ENCODE measurements at places on chromosomes 3 and 15.

DNA sequence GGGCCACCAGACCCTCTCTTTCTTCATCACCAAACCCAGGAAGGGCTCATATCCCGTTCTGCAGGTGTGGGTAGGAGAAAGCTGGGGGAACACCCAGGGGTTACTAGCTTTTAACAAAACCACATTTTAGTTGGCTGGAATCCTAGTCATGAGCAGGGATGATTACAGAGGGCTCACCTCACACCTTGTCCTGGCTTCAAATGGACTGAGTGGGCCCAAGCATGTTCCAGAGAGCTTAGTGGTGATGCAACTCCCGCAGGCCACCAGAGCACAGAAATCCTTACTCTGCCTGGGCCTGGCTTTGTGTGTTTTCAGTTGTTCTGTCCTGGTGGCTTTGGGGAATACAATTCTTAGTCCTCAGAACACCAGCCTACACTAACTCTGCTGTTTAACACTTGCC, 56.8 kb upstream of the RYK start:
- no peak for DNase-seq

DNA sequence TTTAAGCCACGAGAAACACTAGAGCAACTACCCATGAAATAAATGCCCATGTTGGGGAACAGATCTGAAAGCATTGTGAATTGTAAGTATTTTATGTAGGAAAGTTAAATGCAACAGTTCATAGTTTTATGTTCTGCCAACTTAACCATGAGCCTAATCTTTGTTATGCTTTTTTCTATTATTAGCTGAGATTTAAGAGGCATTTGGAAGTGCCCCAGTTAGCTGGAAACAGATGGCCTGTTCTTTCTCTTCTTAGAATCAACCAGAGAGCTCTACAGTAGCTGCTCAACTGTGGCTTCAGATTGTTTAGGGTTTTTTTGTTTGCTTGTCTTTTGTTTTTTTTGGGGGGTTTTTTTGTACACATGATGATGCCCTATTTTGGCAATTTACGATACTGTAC, 284.4 kb downstream of the KCNH8 start:
- DNase-seq: no peak

DNA sequence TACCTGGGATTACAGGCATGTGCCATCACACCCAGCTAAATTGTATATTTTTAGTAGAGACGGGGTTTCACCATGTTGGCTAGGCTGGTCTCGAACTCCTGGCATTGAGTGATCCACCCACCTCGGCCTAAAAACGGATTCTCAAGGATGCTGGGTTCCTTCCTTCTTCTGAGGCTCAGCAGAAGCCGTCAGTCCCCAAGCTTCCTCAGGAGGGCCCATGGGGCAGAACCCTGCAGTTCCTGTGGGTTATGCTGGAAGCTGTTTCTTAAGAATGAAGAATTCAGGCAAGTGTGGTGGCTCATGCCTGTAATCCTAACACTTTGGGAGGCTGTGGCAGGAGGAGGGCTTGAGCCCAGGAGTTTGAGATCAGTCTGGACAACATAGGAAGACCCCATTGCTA, 29.0 kb upstream of the ZNF710 start:
- DNase-seq: peak; percentile 3

DNA sequence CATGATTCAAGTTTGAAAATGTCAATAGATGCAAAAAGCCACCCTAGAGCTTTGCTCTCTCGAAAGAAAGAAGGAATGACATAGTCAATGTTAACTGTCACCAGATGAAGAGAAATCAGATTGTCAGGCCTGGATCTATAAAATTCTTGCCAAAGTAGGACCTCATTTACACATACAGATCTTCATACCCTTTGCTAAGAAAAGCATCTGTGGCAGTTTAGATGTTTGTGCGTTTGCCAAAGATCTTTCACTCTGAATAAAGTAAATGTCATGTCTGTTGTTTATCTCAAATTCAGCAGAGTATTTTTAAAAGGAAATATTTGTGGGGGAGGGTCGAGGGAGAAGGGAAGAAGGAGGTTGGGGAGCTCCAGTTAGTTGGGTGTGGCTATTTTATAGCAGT, 119.4 kb downstream of the FEZF2 start:
- DNase-seq: no peak

DNA sequence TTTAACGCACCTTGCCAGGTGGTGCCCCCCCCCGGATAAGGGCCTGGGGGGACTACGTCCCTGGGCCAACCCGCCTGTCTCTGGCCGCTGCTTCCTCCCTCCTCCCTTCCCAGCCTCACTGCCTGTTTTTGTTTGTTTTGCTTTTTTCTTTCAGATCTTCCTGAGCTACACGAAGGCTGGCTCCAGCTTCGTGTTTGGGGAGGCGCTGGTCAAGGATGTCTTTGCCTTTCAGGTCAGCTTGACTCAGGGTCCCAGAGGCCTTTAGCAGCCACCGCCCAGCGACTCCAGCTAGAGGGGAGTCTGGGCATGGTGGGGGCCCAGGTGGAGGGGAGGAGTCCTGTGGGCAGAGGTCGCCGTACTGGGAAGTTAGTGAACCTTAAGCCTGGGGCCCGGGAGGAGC, 24.1 kb downstream of the SLC28A1 start:
- no peak for DNase-seq
